Caco-2 (cell line): ENCODE measurements at places on chromosomes 3 and 15.

GRCh38 chr3:112605285-112605684, 35.7 kb downstream of the CCDC80 start:
- DNase-seq: no peak

DNA sequence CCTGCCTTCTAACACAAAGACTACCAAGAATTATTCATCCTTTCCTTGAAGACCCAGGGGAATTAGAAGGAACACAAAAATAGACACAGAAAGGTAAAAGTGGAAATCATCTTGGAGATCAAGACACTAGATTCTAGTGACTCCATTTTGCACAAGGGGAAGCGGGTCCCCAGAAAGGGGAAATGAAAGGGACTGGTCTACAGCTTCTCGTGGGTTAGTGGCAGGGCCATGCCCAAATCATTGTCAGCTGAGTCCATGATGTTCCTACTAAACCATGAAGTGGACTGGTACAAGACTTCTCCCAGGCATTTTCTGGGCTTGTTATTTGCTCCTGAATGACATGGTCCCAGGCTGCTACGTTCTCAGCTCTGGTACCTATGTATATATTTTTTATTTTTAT, 230.7 kb upstream of the TPRG1 start:
- DNase-seq: no peak

DNA sequence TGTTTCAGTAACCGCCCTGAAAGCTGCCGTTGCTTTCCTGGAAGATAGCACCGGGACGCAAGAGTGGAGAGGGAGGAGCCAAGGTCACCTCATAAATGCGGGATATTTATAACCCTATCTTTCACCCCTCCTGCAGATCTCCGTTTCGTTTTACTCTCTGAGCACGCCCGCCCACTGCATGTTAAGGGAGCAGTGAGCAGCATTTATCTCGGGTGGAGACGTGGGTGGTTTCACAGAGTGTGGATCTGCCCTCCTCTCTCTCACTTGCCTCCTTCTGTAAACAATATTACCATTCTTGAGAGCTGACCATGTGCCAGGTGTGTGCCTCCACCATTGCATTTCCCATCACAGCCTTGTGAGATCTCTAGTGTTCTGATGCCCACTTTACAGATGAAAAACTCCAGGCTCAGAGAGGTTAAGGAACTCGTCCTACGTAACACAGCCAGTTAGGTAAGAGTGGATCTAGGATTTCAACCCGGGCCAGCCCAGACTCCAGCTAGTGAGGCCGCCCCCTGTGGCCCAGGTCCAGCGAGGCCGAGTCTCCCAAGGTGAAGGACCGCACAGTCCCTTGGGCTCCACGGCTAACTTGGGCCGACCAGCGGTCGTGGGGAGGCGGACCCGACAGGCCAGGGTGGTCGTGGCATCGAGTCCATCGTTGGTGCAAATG, 16.9 kb upstream of the SEMA4B start:
- peak; percentile 77 for DNase-seq

DNA sequence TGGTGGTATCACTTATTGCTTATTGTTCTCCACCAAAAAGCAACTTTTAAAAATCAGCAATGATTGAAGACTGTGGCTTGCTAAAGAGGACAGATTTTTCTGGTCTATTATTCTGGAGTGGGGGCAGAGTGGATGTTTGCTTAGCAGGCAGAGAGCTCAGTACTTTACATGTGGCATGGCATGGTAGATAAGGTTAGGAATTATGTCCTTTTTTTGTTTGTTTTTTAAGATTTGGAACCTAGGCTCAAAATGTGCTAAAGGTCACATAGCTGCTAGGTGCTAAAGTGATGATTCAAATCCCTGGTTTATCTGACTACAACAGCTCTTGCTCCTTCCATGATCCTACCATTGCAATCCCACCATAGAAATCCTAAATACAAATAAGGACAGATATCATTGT, 331.0 kb upstream of the ADAMTS9 start:
- peak; percentile 38 for DNase-seq

GRCh38 chr15:66400351-66400774, 13.7 kb downstream of the MAP2K1 start:
- no peak for DNase-seq

- no peak for DNase-seq
Observed at GRCh38 chr3:187434524-187434923, 66.3 kb downstream of the RTP4 start.

GRCh38 chr3:114706591-114707232, 412.9 kb downstream of the TIGIT start:
- peak; percentile 57 for DNase-seq

- no peak for DNase-seq
Observed at GRCh38 chr15:47513471-47513870, 203.8 kb upstream of the SEMA6D start.
